Left lung (tissue), 14 donors: ENCODE measurements at places on chromosomes 2 and 18. TPM values are rescaled to one million over a fixed set of nuclear protein-coding genes. Genes with fewer than 3 reads are reported as not detected.

Gene ABHD1
- not detected for total RNA-seq

Gene STRN
- 27.3 TPM for total RNA-seq

Gene KLHL29
- 9.5 TPM for total RNA-seq

Gene SLC4A1AP
- total RNA-seq: 20.3 TPM

Gene CD8B2
- total RNA-seq: not detected

Gene SLC35F5
- total RNA-seq: 75.7 TPM

- no peak for DNase-seq
Observed at GRCh38 chr2:77270433-77270832, 251.7 kb downstream of the LRRTM4 start.

GRCh38 chr2:28565720-28566295, 69.9 kb downstream of the PLB1 start:
- no peak for DNase-seq

- no peak for DNase-seq
Observed at GRCh38 chr18:10495936-10496335, 29.9 kb upstream of the NAPG start.

GRCh38 chr2:138502255-138503086, 901 bp downstream of the SPOPL start:
- peak; percentile 33 for DNase-seq

DNA sequence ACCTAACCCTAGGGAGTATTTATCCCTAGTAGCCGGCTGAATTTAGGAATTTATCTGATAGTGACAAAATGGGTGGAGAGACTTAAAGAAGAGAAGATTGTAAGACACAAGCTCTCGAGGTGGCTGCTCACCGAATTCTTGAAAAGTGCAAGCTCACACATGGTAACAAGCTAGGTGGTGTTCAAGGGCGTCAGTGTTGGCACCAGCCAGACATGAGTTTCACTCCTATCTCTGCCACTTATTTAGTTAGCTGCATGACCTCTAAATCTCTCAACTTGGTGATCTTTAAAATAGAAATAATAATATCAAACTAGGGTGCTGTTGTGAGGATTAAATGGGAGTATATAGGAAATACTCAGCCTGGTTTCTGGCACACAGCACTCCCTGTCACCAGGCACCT, 102.6 kb upstream of the APCDD1 start:
- no peak for DNase-seq

DNA sequence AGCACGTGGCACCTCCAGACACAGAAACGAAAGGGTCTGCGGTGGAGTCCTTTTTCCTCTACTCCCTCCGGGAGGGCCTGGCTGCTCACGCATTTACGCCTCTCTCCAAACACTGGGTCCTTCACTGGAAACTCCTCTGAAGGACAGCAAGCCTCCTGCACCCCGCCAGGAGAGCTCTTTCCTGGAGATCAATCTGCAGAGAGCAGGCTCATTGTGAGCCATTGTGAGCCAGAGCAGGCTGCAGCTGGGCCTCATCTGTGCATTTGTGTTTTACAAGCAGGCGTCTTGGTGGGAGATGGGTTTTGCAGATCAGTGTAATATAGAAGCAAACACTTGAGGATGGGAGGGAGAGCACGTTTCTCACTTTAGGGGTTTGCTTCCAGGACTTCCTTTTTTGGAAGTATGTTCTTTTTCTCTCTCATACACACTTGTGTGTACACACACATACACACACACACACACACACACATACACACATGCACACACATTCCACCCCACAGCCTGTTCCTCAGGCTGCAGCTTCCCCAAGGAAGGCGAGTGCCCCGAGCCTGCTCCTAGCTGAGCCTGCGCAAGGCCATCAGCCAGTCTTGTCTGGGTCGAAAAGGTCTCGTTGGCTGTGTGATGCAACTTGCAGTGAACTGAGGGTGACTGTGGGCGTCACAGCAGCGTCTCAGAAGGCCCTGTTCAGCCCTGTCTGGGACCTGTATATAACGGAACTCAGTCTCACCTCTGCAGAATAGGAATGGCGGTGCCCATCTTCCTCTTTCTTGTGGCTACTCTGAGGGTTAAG, 163.5 kb downstream of the GLI2 start:
- no peak for DNase-seq

- DNase-seq: no peak
Observed at GRCh38 chr2:39476524-39476923, 39.4 kb upstream of the MAP4K3 start.

- DNase-seq: no peak
Observed at GRCh38 chr2:1321321-1321720, 91.9 kb upstream of the TPO start.

DNA sequence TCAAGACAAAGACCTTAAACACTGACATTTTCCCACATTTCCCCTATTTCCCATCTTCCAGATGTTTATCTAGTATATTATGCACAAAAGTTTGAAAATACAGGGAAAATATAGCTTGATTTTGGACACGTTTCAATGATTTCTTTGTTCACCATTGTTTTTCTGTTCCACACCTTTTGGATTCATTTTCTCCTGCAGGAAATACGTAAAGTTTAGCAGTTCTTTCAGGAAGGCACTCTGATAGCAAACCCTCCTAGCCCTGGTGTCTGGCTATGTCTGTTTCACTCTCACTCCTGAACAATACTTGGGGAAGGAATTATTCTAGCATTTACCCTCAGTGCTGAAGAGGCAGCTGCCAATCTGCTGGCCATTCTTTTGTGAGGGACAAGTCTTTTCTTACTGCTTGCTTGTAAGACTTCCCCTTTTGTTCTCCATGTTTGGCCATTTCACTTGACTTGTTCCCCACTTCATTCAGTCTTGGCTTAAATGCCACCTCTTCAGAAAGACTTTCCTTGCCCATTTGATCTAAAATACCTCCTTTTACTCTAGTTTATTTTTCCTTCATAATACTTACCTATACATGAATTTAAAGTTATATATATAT, 195.4 kb downstream of the RNF152 start:
- DNase-seq: no peak

DNA sequence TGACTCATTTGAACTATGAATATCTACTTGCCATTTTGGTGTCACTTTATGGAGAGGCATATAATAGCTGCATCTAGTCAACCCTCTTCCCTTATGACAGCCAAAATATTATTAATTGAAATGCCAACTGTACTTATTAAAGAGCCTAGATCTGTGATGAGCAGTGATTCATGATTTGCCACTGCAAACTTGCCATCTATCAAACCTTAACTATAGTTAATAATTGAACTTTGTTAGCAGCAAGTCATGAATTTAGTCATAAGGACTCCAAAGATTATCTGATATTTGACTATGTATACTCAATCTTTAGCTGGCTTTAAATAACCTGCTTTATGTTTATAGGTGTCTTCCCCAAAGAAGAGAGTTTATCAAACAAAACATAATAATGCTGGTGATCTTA, 116.4 kb upstream of the VWC2L start:
- no peak for DNase-seq

DNA sequence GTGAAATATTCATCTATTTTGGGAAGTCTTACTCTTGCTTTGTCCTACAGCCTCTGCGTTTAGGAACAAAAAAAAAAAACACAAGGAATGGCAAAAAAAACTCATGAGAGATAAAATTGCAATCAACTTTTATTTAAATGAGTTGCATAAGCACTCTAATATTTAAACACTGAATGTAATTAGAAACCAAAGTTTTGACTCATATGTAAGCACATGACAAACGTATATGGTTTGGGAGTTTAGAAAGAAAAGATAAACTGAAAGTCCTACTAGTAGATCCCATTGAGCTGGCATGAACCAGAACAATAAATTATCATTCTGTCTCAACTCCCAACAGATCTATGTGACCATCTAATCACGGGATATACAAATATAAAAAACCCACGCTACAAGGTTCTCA, 44.8 kb downstream of the REV1 start:
- DNase-seq: no peak

DNA sequence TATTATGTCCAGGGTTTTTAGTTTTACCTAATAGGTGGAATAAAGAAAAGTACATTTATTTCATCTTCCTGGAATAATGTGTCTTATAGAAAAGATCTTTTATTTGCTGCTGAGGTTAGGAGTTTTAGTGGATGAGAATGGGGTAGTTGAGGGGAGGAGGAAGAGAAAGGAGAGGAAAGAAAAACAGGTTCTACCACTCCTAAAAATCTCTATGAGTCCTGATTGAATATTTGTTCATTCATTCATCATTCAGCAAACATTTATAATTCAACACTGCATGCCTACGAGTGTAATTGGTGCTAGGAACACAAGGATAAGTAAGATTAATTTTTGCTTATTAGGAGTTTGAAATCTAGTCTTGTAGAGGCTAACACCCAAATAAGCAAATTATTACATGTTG, 45.2 kb upstream of the SLC4A10 start:
- DNase-seq: no peak

DNA sequence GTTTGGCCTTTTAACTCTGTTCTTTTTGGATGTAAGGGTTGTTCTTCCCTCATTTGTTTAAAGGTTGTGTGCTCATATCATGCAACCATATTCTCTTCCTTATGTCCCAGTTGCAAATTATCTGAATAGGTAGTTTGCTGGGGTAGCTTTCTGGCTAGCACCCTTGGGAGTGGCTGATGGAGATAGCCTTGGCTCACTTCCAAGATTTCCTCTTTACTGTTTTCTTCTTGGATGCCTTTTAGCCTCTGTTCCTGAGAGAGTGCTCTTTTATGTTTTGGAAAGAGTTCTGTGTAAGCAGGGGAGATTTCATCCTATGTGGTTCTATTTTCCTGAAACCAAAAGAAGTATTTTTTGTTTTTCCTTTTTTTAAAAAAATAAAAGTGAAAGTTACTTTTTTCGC, 25.4 kb downstream of the USP14 start:
- no peak for DNase-seq

DNA sequence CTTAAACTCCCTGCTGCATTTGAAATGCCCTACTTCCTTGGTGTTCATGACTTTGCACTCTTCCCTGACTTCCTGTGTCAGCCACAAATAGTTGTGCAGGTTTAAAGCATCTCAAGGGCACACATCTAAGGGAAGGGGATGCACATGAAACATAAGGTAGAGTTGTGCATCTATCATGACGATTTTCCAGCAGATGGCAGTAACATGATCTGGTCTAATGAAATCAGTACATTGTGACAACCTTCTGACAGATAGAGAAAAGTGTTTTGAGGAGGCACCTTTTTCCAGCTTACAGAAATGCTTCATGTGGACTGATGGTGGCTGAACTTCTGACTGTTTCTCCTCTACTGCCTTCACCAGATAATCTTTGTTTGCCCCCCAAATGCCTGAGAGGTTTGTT, 238.9 kb downstream of the XIRP2 start:
- DNase-seq: no peak

GRCh38 chr2:10448576-10449485, 704 bp upstream of the ODC1 start:
- DNase-seq: no peak

DNA sequence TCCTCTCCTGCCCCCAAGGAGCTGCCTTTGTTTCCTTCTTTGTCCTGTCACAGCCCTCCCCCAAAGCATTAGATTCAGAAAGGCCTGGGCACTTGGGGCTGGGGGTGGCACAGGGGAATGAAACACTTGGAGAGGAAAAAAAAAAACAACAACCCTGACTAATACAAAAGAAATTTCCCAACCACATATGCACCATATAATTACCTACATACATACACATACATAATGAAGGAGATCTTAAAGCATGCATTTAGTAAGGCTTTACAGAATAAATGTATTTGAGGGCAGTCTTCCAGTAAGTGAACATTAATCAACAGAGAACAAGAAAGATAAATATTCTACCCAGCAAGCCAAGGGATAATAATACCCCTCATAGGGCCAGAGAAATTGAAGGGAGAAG, 70.0 kb upstream of the PPP1CB start:
- DNase-seq: no peak

DNA sequence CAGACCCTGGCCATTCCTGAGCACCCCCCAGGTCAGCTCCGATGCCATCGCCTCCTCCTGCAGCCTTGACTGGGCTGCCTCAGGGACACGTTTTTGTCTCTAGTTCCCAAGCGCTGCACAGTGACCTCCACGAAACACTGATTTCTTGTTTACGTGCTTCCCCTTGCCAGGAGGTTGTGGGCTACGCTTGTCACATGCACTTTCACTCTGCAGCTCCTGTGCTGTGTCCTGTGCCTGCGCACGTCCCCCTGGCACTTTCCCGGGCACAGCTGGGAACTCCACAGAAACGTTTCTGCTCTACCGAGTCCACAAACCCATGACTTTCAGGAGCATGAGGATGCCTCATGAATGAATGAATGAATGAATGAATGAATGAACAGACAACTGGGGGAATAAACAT, 160.6 kb downstream of the LAMA1 start:
- DNase-seq: no peak

- no peak for DNase-seq
Observed at GRCh38 chr2:42060718-42061619, 13.1 kb downstream of the PKDCC start.

DNA sequence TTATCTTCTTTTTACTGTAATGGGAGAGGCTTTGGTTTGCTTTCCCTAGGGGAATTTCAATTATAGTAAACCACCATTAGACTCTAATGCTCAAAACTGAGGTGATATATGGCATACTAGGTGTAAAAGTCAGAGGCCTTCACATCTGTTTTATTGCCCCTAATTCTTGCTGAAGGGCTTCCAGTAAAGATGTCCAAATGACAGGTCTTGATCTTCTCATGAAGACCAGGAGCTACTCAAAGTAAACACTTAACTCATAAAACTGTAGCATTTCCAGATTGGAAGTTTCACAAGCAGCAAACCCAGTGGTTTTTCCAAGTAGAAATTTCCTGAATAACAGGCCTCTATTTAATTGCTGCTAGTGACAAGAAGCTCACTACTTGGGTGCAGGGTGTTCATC, 286.8 kb downstream of the RBM43 start:
- DNase-seq: no peak

DNA sequence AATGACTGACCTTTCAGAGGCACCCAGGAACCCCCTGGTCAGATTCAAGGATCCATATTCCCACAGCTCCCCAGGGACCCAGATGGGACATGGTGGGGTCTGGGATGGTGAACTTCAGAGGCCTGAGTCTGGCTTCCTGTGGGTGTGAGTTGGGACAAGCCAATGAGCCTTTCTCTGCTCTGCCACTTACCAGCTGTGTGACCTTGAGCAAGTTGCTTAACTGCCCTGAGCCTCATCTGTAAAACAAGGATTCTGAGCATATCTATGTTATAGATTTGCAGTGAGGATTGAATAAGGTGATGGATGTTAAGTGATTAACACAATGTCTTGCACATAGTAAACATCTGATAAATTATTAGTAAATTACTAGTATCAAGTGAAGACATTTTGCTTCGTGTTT, 6.4 kb downstream of the ABCG8 start:
- DNase-seq: no peak

DNA sequence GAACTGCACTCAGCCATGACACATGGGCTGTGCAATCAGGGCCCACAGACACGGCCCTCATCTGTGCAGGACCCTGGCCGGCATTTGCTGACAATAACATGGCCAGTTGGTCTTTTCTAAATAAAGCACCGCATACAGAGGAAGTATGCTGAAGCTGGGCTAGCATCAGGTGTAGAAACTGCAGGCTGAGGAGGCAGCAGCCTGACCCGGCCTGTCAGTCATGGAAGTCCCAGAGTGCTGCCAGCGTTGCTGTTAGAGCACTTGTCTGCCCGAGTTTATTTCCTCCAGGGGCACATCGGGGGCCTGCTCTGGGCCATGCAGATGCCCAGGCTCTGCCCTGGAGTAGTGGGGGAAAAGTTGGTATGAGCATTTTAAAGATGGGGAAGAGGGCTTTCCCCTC, 4.1 kb upstream of the PTPN18 start:
- no peak for DNase-seq

- DNase-seq: no peak
Observed at GRCh38 chr2:156189584-156189983, 142.9 kb downstream of the NR4A2 start.
